ENCODE measurements at places on chromosomes 3 and 15. TPM values are rescaled to one million over a fixed set of nuclear protein-coding genes. Genes with fewer than 3 reads are reported as not detected.

Gene A4GNT
- total RNA-seq: not detected

Gene RPL22L1
- total RNA-seq: 271 TPM

Gene ANKRD63
- total RNA-seq: 0.26 TPM

Gene KNG1
- not detected for total RNA-seq

Gene LIPC
- not detected for total RNA-seq

Gene UBL7
- total RNA-seq: 71.5 TPM

Gene PCOLCE2
- total RNA-seq: 12.6 TPM

Gene ATP11B
- total RNA-seq: 27.2 TPM

Gene CNTN6
- total RNA-seq: not detected

- no peaks in the 10 kb centered on the region for H3K36me3 ChIP-seq
- H3K27ac ChIP-seq: no peak overlapping the region
- H3K4me3 ChIP-seq: no peak overlapping the region
- DNase-seq: no peak
- H3K27me3 ChIP-seq: no peaks in the 10 kb centered on the region
These were observed 73.0 kb downstream of the MGLL start for GRCh38 chr3:127749361-127749760.

DNA sequence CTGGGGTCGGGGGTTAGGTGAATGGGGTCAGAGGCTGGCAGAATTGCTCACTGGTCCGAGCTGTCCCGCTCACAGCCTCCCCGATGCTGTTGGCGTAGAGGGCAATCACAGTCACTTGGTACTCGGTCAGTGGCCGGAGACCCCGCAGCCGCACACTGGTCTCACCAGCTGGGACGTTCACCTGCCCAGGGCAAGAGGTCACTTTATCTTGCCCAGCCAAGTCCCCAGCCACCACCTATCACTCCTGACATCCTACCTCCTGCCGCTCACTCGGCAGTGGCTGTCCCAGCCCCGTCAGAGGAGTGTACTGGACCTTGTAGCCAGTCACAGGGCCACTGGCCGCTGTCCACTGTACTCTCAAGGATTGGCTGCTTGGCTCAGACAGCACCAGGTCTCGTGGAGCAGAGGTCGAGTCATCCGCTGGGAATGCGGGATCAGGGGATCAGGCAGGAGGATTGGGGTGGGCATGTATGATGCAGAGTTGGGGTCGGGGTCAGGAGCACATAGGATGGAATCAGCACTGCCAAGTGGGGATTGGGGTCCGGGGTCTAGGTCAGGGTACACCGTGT, 2.5 kb downstream of the COL7A1 start:
- H3K36me3 ChIP-seq: no peaks in the 10 kb centered on the region
- no peak for DNase-seq
- H3K4me3 ChIP-seq: no peak overlapping the region
- no peaks in the 10 kb centered on the region for H3K27me3 ChIP-seq

GRCh38 chr15:96243701-96244100, 86.8 kb upstream of the NR2F2 start:
- no peak for DNase-seq
- no peak overlapping the region for H3K27ac ChIP-seq
- no peaks in the 10 kb centered on the region for H3K4me1 ChIP-seq
- H3K27me3 ChIP-seq: no peaks in the 10 kb centered on the region

- no peak overlapping the region for H3K4me3 ChIP-seq
- no peaks in the 10 kb centered on the region for H3K4me1 ChIP-seq
- H3K27me3 ChIP-seq: no peaks in the 10 kb centered on the region
- H3K27ac ChIP-seq: no peak overlapping the region
- no peaks in the 10 kb centered on the region for H3K36me3 ChIP-seq
These were observed 8.4 kb upstream of the SLCO2A1 start for GRCh38 chr3:134038071-134038491.

GRCh38 chr3:157789162-157789561, 285.9 kb upstream of the VEPH1 start:
- H3K27ac ChIP-seq: no peak overlapping the region
- no peaks in the 10 kb centered on the region for H3K27me3 ChIP-seq
- H3K4me1 ChIP-seq: no peaks in the 10 kb centered on the region
- H3K36me3 ChIP-seq: no peaks in the 10 kb centered on the region
- DNase-seq: no peak
- no peak overlapping the region for H3K4me3 ChIP-seq

GRCh38 chr3:168806871-168807270, 711.1 kb upstream of the GOLIM4 start:
- H3K27me3 ChIP-seq: no peaks in the 10 kb centered on the region
- H3K36me3 ChIP-seq: no peaks in the 10 kb centered on the region

GRCh38 chr3:148856384-148856783, 8.7 kb upstream of the CPA3 start:
- no peaks in the 10 kb centered on the region for H3K4me1 ChIP-seq
- H3K4me3 ChIP-seq: no peak overlapping the region
- no peak for DNase-seq
- H3K36me3 ChIP-seq: no peaks in the 10 kb centered on the region
- no peak overlapping the region for H3K27ac ChIP-seq

DNA sequence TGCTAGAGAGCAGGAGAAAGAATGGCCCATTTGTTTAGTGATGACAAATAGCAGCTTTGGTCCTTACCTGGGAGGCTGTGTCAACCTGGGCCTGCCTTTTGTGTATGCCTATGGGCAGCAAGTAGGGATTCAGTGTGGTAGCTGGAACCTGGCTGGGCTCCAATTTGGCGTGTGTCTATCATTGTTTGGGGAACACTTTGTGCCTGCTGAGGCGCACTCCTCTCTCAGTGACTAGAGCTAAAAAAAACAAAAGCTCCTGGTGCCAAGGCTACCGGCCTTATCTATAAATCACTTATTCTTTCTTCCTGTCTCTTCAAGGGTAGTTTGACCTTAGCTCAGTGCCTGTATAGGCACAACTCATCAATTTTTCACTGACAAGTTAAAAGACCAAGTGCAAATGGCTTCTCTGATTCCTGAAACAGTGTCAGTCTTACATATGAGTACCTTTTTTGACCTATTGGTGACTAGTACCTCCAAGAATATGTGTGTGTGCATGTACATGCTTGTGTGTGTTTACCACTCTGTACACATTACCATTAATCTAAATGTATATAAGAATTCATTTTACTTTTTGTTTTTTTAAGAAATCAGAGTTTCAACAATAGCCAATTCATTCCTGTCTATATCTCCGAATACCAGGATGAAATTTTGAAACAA, 54.6 kb downstream of the GMNC start:
- H3K27me3 ChIP-seq: no peaks in the 10 kb centered on the region
- H3K27ac ChIP-seq: no peak overlapping the region
- H3K4me3 ChIP-seq: no peak overlapping the region
- no peaks in the 10 kb centered on the region for H3K36me3 ChIP-seq

DNA sequence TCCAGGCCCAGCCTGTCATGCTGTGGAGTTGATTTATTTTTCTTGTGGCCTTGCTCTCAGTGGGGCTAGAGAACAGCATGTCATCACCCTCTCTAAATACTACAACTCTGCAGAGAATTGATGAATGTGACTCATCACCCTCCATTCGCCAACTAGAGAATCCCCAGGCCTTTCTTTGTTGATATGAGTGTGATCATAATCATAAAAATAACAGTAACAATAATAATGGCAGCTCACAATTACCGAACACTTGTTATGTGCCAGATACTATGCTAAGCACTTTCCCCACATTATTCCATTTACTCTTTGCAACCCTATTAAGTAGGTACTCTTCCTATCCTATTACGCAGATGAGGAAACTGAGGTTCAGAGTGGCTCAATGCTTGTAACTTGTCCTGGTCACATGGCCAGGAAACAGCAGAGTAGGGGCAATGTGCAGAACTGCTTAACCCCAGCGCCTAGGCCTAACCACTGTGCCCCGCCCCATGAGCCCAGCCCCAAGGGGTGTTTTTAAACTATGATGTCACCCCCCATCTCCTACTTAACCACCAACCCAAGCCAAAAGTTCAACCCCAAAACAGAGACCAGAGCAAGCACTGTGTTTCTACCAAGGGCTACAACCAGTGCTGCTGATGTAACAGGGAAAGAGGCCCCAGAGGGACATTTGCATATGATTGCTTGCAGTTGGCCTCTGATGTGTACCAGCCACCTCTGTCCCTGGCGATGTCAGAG, 104.5 kb downstream of the ADCY5 start:
- no peak for DNase-seq
- H3K4me1 ChIP-seq: peaks cover 12% of the 10 kb centered on the region
- no peak overlapping the region for H3K4me3 ChIP-seq
- H3K36me3 ChIP-seq: no peaks in the 10 kb centered on the region
- H3K27me3 ChIP-seq: no peaks in the 10 kb centered on the region
- no peak overlapping the region for H3K27ac ChIP-seq

GRCh38 chr3:59450946-59451763, 401.3 kb upstream of the CFAP20DC start:
- DNase-seq: no peak
- no peaks in the 10 kb centered on the region for H3K27me3 ChIP-seq
- H3K36me3 ChIP-seq: no peaks in the 10 kb centered on the region

DNA sequence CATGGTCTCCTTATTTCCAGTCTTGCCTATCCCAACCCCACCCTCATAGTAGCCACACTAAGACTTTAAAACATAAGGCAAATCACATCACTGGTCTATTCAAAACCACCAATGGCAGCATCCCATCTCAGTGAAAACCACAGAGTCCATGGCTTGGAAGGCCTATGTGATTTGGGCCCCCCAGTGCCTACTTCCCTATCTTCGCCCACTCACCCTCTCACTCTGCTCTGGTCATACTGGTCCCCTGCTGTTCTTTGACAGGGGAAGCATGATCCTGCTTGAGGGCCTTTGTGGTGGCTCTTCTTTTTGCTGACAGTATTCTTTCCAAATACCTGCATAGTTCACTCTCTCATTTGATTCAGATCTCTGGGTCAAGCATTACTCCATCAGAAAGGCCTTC, 3.3 kb downstream of the GTF2A2 start:
- H3K27ac ChIP-seq: no peak overlapping the region
- H3K27me3 ChIP-seq: no peaks in the 10 kb centered on the region
- H3K4me1 ChIP-seq: no peaks in the 10 kb centered on the region
- 0 out of 2 replicates have a peak, but pooled peaks cover 9% of the 10 kb centered on the region for H3K36me3 ChIP-seq

- peaks cover 4% of the 10 kb centered on the region for H3K4me1 ChIP-seq
- H3K27ac ChIP-seq: no peak overlapping the region
- H3K36me3 ChIP-seq: no peaks in the 10 kb centered on the region
- H3K4me3 ChIP-seq: no peak overlapping the region
- DNase-seq: no peak
These were observed 79.8 kb downstream of the AGBL1 start for GRCh38 chr15:86159468-86159867.

DNA sequence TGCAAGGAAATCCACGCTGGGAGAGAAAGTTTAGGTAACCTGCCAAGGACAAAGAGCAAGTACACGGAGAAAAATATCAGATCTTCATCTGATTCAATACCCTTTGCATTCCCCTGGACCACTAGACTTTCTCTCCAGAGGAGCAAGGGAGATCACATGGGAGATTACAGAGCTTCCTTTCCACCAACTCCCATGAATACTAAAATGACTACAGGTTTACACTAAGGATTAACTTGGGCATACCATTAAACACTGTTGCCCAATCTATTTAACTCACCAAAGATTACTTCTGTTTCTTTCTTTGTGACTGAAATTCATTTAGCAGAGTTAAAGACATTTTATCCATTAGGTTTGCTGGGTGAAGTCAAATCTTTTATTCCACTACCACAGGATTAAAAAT, 71.2 kb downstream of the RYK start:
- H3K27ac ChIP-seq: no peak overlapping the region
- no peaks in the 10 kb centered on the region for H3K27me3 ChIP-seq
- H3K4me1 ChIP-seq: no peaks in the 10 kb centered on the region
- no peak for DNase-seq
- no peak overlapping the region for H3K4me3 ChIP-seq

DNA sequence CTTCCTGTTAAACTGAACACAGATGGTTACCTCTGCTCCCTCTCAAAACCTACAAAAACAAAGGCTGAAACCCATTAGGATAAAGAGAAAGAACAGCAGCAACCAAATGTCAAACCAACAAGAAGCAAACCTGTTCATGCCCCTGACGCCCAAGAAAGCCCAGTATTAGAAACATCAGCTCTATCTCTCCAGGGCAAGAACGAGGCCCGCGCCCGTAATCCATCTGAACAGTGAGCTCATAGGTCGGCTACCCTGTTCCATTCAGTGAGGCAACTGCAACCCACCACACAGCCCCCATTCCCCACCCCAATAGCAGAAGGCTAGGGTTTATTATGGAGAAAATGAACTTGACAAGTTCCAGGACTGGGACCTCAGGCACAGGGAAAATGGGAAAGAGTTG, 10.0 kb downstream of the LSG1 start:
- DNase-seq: no peak
- H3K27me3 ChIP-seq: no peaks in the 10 kb centered on the region
- no peak overlapping the region for H3K4me3 ChIP-seq

- H3K36me3 ChIP-seq: no peaks in the 10 kb centered on the region
- H3K27me3 ChIP-seq: no peaks in the 10 kb centered on the region
- H3K4me3 ChIP-seq: no peak overlapping the region
These were observed 63.8 kb upstream of the CTSH start for GRCh38 chr15:79008659-79009058.

DNA sequence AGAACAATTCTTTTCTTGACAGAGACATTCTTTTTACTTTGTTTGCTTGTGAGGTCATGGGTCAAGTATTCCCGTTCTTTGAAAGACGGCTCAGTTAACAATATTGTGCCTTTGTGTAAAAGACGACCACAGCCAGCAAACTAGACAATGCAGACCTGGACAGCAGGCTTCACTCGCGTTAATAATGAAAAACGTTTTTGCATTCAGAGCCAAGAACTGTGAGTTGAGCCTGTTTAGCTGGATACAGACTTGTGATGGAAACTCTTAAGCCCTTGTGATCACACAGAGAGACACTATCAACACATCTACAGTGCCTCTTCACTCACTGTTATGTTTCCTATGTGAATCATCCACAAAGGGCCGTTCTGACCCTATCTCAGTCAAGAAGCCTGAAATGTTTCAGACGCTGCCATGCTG, 37.3 kb upstream of the CMTM7 start:
- no peak for DNase-seq
- no peak overlapping the region for H3K27ac ChIP-seq
- H3K4me1 ChIP-seq: peaks cover 7% of the 10 kb centered on the region
- H3K27me3 ChIP-seq: no peaks in the 10 kb centered on the region
- H3K36me3 ChIP-seq: no peaks in the 10 kb centered on the region
